Thoracic aorta (tissue), 2 donors: ENCODE measurements at places on chromosomes 2 and 18. TPM values are rescaled to one million over a fixed set of nuclear protein-coding genes. Genes with fewer than 3 reads are reported as not detected.

TUBA3D gene
- total RNA-seq: not detected

UGT1A4 gene
- total RNA-seq: not detected

DIPK1C gene
- total RNA-seq: not detected

NHEJ1 gene
- 10.3 TPM for total RNA-seq

FLACC1 gene
- 11.1 TPM for total RNA-seq

AAMP gene
- total RNA-seq: 95.9 TPM

PMS1 gene
- total RNA-seq: 7.6 TPM

SRD5A2 gene
- not detected for total RNA-seq

PKDCC gene
- total RNA-seq: 225 TPM

WDR35 gene
- 5.1 TPM for total RNA-seq

HTR2B gene
- 9.2 TPM for total RNA-seq

DSG1 gene
- total RNA-seq: not detected

SERPINB13 gene
- not detected for total RNA-seq

SERPINB12 gene
- not detected for total RNA-seq

AGXT gene
- total RNA-seq: not detected

EFR3B gene
- 1.4 TPM for total RNA-seq

NAT8 gene
- not detected for total RNA-seq

TDRD15 gene
- 0.14 TPM for total RNA-seq

SYT4 gene
- not detected for total RNA-seq

CNDP1 gene
- not detected for total RNA-seq
